SK-N-SH treated with all-trans-retinoic acid at 6 μM for 48 hours (cell line): ENCODE measurements at places on chromosomes 3 and 15.

DNA sequence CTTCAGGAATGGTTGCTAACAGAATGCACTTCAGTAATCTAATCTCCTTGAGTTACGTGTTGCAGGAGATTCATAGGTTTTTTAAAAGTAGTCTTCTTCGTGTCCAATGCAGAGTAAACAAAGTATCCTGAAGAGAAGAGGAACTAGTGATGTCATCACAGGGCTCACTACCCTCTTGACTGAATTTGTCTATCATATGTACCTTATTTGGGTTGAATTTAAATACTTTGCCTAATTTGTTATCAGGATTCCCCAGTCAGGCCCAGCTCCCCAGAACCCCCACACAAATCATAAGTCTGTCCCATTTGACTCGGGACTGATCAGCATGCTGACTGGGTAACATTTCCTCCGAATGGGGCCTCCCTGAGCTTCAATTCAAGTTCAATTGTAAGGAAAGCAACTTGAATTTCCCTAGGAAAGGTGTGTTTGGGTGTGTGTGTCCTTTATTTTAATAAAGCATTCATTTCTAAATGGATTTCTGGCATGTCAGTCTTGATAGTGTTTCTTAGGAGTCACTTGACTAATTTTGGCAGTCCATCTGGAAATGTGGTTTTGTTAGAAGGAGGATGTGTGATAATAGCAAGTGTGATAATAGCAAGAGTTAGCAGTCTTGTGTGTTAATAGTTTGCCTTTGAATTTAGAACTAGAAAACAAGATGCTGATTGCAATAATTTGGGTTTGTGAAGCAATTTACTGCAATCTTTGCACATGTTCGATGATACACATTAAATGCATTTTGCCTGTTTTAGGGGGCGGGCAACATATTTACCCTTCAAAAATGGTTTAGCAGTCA is 21.9 kb downstream of the OXNAD1 start:
- ATAC-seq, result no peak

- ATAC-seq, result no peak
These were observed 28.2 kb upstream of the DNAJC19 start for GRCh38 chr3:181017690-181018089.

DNA sequence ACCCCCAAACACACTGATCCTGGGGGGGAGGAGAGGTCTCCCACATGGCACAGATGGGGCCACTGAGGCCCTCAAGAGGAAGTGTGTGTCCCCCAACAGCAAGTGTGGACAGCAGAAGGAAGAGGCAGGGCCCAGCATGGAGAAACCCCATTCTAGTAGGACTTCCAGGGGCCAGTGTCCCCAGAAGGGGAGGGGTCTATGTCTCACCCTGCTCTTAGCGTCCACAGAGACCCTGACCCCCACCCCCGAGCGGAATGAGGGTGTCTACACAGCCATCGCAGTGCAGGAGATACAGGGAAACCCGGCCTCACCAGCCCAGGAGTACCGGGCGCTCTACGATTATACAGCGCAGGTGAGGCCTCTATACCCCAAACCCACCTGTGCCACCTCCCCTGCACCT is 35.3 kb downstream of the TSPAN3 start:
- no peak for ATAC-seq

- no peak for ATAC-seq
These were observed 103.6 kb upstream of the ICE2 start for GRCh38 chr15:60582370-60583036.

DNA sequence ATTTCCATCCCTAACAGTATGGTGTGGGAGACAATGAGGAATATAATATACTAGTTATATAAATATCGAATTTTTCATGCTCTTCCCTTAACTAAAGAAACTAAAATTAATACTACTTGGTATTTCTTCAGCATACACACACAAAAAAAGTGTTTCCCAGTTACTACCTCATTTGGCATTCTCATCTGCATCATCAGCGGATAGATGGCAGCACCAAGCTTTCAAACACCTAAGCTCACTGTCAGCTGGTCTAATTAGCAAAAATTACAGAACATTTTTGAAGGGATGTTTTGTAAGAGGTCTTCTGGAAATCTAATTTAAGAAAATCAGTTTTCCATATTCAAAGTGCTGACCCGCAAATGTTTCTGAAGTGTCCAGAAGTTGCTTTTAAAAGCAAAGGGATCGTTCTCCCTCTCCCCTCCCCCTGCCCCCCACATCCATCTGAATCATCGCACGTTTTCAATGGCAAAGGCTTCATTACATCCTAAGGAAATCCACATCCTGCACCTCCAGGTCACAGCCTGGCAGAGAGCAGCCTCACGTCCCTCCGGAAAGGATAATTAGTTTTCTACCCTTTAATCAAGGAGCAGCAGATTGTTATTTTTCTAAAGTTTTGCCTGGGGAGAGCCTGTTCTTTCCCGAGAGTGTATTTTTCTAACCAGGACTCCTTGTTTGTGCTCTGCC is 86.1 kb upstream of the SPATA12 start:
- ATAC-seq, result no peak

GRCh38 chr3:3800685-3801493 is 1.7 kb downstream of the LRRN1 start:
- ATAC-seq, result no peak

DNA sequence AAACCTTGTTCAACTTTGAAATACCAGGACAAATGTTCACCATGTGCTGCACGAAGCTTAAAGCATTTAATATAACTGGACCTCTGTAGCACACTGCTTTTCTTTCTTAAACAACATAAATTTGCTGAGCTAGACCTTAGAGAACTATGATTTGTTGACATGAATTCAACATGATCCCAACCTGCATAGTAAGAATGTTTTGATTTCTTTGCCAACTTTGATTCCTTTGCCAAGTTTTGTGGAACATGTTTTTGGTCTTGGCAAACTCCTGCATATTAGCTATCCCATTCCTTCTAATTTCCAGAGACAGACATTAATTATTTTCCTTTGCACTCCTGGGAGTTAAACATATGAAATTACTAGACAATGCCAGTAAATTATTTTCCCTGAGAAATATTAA is 197.2 kb upstream of the RBMS3 start:
- peak; percentile 69 for ATAC-seq

DNA sequence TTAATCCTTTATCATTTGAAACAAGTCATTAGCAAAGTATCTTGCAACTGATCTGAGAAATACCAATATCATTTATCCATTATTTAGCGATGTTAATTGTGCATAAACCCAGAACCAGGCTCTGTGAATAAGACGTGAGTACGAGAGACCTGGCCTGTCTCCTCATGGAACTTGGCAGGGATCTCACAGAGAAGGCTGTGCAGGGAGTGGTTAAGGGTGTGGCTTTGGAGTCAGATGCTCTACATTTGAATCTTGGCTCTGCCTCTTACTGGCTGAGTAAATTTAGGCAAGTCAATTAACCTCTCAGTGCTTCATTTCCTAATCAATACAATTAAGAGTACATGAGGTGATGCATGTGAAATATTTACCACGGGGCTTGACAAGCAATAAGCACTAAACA is 39.9 kb upstream of the TBL1XR1 start:
- ATAC-seq, result no peak

DNA sequence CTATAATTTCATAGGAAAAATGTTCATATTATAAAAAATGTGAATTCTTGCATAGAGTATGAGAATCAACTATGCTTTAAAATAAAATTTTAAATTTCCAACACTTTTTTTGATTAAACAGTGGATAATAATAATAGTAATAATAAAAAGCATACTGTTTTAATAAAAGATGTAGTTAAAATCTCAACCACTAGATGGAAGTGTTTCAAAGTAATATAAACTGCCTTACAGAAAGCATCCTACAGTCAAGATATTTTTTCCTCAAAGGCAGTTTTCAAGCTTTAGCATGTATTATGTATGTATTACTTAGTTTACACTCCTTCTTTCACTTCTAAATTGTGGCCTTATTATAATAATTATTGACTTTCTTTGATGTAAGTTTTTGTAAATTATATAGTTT is 217.5 kb downstream of the CHL1 start:
- ATAC-seq, result no peak

DNA sequence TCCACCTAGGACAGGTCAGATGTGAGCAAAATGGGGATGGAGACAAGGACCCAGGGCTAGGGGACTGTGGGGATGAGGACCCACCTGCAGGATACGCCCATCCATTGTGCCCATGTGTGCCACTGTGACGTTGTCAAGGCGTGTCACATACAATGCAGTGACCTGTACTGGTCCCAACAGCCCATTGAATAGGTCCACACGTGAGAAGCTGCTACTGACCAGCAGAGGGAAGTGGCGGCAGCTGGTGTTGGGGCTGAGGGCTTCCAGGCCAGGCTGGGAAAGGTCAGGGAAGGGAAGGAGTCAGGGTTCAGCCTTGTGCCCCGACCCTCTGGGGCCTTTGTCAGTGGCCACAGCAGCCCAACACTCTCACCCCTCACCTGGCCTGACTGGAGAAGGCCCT is 4.7 kb downstream of the MST1R start:
- no peak for ATAC-seq

GRCh38 chr3:196631682-196632045 is 7.8 kb upstream of the NRROS start:
- no peak for ATAC-seq

GRCh38 chr3:21163956-21164355 is 587.1 kb downstream of the ZNF385D start:
- ATAC-seq, result no peak

GRCh38 chr15:63444611-63445010 is 59.8 kb upstream of the USP3 start:
- ATAC-seq, result no peak

DNA sequence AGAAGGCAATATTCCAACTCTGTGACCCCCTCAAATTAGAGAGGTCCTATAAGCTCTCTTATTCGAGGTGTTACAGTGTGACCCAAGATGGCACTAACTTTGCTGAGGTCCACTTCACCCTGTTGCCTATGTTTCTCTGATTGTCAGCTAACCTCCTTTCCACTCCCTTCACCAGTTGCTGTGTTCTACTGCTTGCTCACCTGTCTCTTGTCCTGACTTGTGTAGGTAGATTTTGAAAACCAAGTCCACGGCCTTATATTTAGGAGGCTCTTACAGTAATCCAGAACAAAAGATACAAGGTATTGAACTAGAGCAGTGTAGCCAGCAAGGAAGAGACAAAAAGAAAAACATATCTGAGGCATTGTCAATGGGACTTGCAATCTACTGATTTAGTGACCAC is 20.1 kb upstream of the GSK3B start:
- no peak for ATAC-seq

DNA sequence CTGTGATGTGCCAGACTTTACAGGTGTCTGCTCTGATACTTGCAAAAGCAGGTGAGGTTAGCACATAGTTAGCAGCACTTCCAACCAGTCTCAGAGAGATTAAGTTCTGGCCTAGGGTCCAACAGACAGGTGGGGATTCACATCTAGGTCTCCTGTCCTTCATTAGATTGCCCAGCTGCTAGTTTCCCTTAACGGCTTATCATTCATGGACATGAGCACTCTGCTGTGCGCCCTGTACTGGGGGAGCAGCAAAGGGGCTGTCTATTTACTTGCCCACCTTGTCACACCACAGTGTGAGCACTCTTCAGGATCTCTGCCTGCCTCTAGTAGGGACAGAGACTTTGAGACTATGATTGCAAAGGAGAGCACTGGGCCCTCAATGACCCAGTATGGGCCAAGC is 8.7 kb downstream of the SPSB4 start:
- no peak for ATAC-seq

GRCh38 chr3:40071683-40072238 is 237.7 kb upstream of the EIF1B start:
- no peak for ATAC-seq

GRCh38 chr3:120100711-120101110 is 6.5 kb upstream of the GSK3B start:
- ATAC-seq, result peak; percentile 74

GRCh38 chr3:132984181-132984580 is 54.0 kb upstream of the TMEM108 start:
- ATAC-seq, result no peak

DNA sequence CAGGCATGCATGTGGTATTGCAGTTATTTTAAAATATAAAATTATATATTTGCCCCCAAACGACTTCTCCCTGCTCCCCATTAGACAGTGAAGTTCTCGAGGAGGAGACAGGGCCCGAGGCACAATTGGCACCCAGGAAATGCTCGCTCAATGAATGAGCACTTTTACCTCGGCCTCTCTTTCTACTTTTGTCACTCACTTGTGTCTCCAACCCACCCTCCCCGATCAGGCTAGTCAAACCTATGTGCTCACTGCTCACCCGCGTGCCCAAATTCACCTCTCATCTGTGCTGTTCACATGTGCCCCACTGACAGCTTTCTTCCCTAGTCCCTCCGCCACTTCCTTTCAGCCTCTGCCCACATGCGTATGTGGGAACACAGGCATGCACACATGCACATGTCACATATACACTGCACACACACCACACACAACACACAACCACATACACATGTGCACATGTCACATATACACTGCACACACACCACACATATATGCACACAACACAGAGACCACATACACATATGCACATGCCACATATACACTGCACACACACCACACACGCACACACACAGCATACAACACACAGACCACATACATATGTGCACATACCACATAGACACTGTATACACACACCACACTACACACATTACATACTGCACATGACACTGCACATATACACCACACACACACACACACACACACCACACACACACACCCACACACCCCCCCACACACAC is 46.3 kb upstream of the DLG1 start:
- ATAC-seq, result no peak

- peak; percentile 87 for ATAC-seq
These were observed 72.3 kb downstream of the TAMM41 start for GRCh38 chr3:11774296-11774877.

DNA sequence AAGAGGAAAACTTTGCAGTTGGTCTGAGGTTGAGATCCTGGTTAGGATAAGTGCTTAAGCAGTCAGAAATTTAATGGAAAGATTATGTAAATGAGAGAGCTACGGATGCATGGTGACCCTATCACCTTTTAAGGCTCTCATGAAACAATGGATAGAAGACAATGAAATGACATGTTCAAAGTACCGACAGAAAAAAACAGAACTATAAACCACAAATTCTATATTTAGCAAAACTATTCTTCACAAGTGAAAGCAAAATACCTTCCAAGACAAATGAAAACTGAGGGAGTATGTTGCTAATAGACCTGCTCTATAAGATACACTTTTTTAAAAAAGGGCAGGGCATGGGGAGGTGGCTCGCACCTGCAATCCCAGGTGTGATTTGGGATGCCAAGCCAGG is 32.2 kb downstream of the DNAAF4 start:
- no peak for ATAC-seq

DNA sequence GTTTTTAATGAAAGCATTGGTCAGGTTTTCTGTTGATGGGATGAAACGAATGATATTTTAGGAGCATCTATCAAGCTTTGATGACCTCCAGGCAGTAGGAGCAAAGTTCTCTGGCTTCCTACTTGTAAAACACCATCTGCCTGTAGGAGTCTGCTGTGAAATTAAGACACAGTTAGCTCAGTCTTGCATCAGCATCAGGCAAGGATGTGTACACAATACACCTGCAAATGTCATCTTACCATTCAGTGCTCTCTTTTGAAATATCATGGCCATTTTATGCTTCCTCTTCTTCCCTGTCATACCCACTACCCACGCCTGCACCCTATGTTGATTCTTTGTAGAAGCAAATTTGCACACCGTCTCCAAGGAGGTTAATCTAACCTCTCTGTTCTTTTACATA is 38.2 kb downstream of the B3GALNT1 start:
- no peak for ATAC-seq

GRCh38 chr3:34920806-34921205 is 718.5 kb upstream of the ARPP21 start:
- no peak for ATAC-seq

- ATAC-seq, result no peak
These were observed 87.8 kb downstream of the PDZRN3 start for GRCh38 chr3:73536952-73537351.

GRCh38 chr3:4494895-4495264 is 1.7 kb downstream of the ITPR1 start:
- ATAC-seq, result no peak

GRCh38 chr15:59174835-59175831 is 31.5 kb upstream of the LDHAL6B start:
- peak; percentile 68 for ATAC-seq
